Left cardiac atrium (tissue), 4 donors: ENCODE measurements at places on chromosomes 3 and 15. TPM values are rescaled to one million over a fixed set of nuclear protein-coding genes. Genes with fewer than 3 reads are reported as not detected.
A peak's percentile ranks its signal among the peaks of the same experiment; 100 is the strongest.

DNA sequence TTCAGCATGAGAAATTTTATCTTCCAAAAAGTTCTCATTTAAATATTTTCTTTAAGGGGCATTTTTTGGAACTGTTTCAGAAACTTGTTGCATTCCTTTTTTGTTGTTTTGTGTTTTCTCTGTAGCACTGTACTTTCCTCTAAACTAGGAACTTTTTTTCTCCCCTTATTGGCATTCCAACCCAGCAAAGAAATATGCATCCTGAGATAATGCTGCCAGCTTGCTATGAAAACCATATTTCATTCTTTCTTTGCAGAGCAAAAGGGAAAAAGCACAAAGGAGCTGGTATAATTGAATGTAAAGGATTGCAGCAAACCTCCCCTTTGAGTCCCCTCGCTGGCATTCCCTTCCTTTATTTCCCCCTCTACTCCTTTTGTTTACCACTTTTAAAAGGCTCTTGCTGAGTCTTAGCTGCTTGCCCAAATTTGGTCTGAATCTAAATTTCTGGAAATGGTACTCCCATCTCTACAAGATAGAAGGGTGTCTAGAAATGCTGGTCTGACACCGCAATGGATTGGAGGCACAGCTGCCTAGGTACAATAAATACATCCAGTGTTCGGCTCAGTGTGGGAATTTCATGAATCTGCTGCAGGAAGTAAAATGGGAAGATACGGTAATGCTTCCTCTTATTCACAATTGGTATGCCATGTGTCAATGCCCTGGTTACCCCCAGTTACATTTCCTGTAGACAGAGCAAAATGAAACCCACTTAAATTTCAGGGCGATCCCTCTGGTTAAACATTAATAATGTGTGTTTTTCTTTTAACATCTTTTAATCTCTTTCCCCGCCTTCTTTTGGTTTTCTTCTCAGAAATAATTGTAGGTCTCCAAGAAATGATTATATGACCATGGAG is 156.6 kb downstream of the MEIS2 start:
- DNase-seq, result no peak

The SLC24A1 gene
- 2.5 TPM for total RNA-seq

DNA sequence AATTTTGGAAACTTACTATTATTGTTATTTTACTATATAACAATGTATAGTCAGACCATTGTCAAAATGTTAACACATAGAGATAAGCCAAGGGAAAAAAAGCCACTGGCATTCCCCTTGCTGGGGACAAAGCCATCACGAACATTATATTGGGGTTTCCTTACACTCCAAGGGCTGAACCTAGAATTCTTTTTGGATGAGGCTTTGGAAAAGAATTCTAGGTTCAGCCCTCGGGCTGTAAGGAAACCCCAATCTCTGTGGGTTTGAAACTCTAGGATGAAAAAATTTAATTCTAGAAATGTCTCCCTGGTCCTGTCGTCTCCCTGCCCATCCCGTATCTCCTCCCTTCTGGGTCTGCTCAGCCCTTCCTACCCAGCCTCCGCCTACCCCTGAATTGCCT is 67.0 kb upstream of the SMAD6 start:
- DNase-seq, result no peak

DNA sequence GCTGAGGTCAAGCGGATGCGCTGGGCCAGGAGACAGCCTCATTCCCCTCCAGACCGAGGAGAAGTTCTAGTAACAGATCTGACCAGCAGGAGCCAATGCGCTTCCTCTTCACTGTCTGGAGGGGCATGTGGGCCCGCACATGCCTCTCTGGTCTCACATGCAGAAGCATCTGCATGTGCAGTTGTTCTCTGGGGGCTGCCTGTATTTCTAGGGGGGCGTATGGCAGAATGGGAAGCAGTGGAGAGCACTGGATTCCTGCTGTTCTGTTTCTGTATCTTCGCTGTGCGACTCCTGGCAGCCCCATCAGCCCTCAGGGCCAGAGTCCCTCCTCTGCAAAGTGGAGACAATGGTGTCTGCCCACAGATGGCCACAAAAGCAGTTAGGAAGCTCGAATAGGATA is 170.4 kb upstream of the IQSEC1 start:
- no peak for DNase-seq

GRCh38 chr3:45145223-45145622 is 955 bp downstream of the CDCP1 start:
- DNase-seq, result no peak

The PCBP4 gene
- 49.1 TPM for total RNA-seq

- DNase-seq, result peak; percentile 48
Observed at GRCh38 chr15:95259965-95260364, 1028.6 kb downstream of the MCTP2 start.

DNA sequence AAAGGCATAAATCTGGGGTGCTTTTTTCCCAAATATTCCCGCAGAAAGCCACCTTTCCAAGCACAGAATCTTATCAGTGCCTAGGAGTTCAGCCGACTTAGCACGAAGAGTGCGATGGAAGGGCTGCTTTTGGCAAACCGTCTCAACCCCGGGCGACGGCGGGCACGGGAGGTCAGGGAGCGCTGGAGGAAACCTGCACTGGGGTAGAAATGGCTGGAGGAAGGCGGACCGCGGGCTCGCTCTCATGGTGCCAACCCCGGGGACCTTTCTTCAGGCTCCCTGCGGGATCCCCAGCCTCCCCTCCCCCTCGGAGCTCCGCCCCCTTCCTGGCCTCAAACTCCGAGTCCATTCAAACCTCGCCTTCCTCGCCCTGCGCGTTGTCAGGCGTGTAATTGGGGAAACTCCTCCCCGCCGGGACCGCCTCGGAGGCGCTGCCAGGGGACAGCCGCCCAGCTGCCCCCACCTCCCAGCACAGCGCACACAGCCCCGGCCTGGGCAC is at the start of gene GABRG3:
Gene GABRG3, plus strand, starts transcription at position 470 of the 499 bp plus-strand sequence.
- DNase-seq, result no peak

DNA sequence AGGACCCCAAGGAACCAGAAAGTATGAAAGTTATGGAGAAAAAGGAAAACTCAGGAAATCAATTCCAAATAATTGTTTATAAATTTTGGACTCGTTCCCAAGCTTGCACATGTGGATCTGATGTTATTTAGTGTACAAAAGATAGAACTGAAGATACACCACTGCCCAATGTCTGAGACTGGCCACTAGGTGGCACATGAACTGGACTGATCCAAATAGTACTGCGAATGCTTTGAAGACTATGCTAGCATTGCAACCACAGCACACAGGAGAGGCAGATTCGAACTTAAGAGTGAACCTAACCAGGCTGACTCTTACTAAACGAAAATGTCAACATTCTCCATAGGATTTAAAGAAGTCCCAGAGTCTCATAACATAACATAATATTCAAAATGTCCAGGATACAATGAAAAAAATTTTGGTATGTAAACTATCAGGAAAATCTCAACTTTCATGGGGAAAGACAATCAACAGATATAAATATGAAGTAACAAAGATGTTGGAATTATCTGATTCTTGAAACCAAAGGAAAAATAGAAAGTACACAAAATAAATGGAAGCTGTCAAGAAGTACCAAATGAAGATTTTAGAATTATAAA is 596.7 kb downstream of the FGF12 start:
- DNase-seq, result peak; percentile 41

The EFHB gene
- 0.59 TPM for total RNA-seq

- no peak for DNase-seq
Observed at GRCh38 chr15:70036585-70037291, 61.0 kb downstream of the TLE3 start.

The ANKRD34C gene
- 0.13 TPM for total RNA-seq

The PLA2G4F gene
- total RNA-seq, result 1.5 TPM

DNA sequence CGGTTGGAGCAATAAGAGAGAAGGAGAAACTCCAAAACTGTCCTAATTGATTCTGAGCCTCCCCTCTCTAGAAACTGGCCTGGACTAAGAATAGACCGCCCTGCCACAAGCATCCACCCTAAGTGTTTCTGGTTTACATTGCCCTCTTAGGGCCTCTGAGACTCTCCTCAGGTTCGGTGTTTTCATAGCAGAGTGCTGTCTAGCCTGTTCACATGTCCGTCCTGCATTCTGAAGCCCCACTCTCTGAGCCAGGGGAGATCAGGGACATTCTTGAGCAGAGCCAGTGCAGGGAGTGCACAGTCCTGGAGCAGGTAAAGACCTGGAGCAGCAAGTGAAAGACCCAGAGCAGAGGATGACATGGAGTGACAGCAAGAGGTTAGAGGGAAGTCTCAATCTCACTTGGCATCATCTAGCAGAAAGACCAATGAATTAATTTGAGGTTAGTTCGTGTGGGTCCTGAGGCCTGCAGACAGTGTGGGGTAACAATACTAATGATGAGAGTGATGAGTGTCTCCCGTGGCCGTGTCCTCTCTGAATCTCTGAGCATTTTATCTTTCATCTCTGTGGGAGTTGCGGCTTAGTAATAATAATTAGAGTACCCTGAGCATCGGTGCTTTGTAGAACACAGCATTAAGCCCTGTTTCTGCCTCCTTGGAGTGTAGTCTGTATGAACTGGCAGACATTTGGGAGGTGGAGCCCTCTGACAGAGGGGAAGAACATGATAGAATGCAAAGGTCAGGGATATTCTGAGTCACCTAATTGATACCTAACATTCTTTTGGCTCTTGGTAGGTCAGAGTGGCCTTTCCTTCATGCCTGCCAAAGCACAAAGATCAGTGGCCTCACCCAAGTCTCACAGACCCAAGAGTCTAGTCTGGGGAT is 24.6 kb downstream of the MAPKBP1 start:
- no peak for DNase-seq

DNA sequence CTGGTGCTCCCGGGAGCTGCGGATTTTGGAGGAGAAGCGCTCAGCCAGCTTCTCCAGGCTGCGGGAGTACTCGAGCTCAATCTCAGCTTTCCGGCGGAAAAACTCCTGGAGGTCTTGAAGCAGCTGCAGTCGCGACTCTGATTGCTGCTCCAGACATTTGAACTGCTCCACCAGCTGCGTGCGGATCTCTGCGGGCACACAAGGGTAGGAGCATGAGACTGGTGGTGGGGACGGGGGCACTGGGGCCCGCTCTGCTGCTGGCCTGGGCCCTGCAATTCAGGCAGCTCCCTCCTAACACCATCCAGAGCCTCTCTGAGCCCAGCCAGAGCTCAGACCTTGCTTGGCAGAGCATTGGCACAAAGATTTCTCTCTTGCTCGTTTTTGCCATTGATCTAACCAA is 124.7 kb downstream of the SRGAP3 start:
- no peak for DNase-seq

GRCh38 chr3:46006238-46007032 is 10.8 kb upstream of the FYCO1 start:
- DNase-seq, result no peak

DNA sequence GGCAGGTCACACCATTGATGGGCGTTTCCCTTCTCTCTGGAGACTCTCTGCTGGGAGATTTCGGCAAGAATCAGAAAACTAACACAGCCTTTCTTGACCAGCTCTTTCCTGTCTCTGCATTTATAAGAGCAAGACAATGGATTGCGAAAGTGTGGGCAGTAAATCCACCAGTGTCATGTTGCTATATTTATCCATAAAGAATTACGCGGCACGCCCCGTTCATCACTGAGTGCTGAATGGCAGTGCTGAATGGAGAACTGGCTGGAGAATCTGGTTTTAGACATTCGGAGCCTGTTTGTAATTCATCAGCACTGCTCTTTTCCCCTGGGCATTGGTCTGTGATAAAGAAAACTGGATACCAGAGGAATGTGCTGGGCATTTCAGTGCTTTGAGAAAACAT is 2.0 kb upstream of the CEMIP start:
- peak; percentile 58 for DNase-seq

The FBLN2 gene
- 256 TPM for total RNA-seq

DNA sequence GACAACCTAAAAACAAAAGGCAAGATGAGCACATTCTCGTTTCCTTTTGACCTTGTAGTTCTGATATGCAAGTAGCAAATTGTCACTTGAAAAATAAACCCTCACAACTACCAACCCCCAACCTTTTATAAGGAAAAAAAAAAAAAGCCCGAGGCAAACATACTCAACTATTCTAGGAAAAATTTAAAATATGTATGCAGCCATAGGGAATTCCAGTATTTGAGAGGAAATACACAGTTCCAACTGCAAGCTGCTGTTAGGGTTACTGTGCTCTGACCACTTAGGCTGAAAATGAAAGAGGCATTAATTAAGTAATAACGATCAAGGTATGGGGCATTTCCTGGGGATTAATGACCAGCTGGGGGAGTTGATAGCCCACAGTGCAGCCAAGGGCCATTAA is 281.9 kb upstream of the DPH6 start:
- DNase-seq, result no peak
